T-helper 1 cell (primary cell): ENCODE measurements at places on chromosomes 16 and 17.

- DNase-seq = no peak
Measured at GRCh38 chr16:81210807-81211206, 27.7 kb upstream of the BCO1 start.

DNA sequence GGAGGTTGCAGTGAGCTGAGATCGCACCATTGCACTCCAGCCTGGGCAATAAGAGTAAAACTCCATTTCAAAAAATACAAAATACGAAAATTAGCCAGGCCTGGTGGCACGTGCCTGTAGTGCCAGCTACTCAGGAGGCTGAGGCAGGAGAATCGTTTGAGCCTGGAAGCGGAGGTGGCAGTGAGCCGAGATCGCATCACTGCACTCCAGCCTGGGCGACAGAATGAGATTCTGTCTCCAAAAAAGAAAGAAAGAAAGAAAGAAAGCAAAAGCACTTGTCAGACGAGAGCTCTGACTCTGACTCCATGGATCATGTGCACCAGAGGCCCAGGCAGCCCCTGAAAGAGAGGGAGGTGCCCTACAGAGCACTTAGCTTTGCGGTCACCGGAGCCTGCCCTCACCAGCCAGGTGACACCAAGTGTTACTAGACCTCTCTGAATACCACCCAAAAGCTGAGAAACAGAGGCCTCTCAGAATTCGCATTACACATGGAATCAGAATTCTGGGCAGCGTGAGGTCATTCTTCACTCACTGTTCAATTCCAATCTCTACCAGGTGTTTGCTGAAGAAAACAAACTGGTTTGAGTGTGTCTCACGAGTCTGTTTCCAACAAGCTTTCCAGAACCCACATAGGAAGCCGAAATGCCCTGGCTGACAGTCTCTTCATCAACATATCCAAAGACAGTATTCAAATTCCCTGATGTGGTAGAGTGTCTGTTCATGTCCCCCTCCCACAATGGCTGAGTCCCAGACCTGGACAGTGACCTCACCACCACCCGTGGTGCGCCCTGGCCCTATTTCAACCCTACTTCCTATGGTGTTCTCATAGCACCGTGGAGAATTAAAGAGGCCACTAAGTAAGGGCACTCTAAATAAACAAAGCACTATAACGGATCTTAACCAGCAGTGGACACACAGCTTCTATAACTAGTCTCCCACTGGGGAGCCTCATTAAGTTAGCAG lies 1.5 kb downstream of the FLCN start:
- no peak for DNase-seq

DNA sequence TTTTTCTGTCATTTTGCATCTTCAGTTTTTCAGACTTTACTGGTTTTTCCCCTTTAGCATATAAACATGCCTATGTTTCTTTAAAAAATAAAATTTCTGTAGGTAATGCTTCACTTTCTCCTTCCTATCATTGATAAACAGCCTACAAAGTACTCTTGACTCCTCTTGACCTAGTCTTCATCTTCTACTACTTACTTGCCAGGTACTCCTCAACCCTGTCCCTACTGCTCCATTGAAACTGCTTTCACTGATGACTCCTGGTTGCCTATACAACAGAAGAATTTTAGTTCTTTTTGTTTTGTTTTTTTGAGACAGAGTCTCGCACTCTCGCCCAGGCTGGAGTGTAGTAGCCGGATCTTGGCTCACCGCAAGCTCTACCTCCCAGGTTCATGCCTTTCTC lies 7.0 kb downstream of the DDX42 start:
- DNase-seq = no peak

GRCh38 chr16:2852003-2852730 lies 5.8 kb downstream of the PRSS22 start:
- DNase-seq = no peak

- DNase-seq = no peak
Measured at GRCh38 chr16:77344341-77344740, 90.5 kb downstream of the ADAMTS18 start.

- no peak for DNase-seq
Measured at GRCh38 chr16:2082171-2082982, 34.6 kb downstream of the TSC2 start.

DNA sequence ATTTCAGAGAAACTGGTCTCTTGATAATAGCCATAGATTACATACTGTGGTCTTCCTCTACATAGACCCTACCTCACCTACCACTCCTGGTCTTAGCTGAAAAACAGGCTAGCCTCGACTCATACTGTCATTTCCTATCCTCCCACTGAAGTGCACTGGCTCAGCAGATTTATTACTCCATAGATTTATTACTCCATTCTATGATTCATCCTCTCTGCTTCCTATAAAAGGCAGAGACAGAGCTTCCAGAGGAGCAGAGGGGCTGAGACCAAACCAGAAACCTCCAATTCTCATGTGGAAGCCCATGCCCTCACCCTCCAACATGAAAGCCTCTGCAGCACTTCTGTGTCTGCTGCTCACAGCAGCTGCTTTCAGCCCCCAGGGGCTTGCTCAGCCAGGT lies at the start of gene CCL7:
Gene CCL7, plus strand, starts transcription at position 253 of the 400 bp plus-strand sequence. Its CDS starts 70 bp downstream, at position 323.
- DNase-seq = no peak

DNA sequence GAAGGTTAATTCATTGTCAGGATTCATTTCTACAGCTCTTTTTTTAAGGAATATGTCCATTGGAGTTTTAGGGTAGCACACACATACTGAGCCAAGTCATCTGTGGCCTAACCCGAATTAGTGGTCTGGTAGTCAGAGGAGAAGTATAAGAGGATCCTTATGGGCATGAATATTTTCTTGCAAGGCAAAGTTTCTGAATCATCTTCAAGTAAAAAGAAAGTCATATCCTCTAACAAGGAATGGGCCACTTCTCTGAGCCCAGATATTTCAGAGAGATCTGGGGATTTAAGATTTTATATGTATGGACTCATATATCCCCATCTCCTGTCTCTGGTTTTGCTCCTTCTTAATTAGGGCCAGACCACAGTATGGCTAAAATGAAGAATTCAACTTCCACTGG lies 99.2 kb upstream of the CDH8 start:
- DNase-seq = no peak

DNA sequence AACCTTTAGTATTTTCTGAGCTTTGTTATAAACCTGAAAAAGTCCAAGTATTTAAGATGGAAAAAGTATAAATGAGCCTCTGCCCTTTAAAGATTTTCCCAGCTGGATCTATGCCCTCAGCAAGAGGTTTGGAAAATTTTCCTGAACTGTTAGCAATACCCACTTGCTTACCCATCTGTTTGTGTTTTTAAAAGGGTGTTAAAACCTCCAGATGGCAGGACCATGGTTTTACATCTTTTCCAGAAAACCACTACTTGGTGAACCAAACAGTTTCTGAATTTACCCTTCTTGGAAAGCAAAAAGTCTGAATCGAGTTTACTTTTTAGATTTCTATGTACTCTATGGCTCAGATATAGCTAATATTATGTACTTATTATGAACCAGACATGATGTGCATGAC lies 719 bp downstream of the PMFBP1 start:
- no peak for DNase-seq

DNA sequence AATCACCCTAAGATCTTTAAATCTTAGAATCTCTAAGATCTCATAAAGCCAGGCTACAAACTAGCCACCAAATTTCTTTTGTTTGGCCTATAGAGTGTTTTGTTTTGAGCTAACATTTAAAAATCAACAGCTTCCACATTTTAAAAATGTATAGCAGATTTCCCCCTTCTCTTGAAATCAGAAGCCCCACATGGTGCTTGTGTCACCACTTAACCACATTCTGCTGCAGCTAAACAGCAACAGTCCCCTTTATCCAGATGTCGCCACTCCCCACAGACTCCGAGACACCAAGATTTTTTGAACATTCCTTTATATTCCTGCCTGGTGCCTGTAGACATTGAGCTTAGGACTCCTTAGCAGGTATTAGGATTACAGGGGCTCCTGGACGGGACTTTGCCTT lies 16.0 kb downstream of the GUCY2D start:
- no peak for DNase-seq

- DNase-seq = no peak
Measured at GRCh38 chr17:81143717-81144422, 21.4 kb upstream of the PVALEF start.

DNA sequence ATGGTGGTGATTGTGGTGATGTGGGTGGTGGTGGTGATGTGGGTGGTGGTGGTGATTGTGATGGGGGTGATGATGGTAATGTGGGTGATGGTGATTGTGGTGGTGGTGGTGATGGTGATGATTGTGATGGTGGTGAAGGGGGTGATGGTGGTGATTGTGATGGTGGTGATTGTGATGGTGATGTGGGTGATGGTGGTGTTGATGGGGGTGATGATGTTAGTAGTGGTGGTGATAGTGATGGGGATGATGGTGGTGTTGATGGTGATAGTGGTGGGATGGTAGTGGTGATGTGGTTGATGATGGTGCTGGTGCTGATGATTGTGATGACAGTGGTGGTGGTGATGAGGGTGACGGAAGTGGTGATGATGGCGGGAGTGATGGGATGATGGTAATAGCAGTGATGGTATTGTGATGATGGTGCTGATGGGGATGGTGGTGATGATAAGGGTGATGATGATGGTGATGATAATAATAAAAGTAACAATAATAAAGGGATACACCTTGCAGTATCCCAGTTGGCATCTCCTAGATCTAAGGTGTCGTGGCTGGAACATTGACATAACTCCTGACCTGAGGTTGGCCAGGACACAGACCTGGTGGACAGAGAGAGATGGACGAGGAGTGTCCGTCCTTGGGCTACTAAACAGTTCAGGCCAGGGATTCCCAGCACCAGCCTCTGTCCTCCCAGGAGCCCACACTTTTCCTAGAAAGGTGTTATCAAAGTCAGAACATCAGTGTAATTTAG lies 344.5 kb downstream of the SEC14L1 start:
- DNase-seq = no peak

GRCh38 chr16:22296225-22297113 lies 740 bp upstream of the POLR3E start:
- DNase-seq = no peak

DNA sequence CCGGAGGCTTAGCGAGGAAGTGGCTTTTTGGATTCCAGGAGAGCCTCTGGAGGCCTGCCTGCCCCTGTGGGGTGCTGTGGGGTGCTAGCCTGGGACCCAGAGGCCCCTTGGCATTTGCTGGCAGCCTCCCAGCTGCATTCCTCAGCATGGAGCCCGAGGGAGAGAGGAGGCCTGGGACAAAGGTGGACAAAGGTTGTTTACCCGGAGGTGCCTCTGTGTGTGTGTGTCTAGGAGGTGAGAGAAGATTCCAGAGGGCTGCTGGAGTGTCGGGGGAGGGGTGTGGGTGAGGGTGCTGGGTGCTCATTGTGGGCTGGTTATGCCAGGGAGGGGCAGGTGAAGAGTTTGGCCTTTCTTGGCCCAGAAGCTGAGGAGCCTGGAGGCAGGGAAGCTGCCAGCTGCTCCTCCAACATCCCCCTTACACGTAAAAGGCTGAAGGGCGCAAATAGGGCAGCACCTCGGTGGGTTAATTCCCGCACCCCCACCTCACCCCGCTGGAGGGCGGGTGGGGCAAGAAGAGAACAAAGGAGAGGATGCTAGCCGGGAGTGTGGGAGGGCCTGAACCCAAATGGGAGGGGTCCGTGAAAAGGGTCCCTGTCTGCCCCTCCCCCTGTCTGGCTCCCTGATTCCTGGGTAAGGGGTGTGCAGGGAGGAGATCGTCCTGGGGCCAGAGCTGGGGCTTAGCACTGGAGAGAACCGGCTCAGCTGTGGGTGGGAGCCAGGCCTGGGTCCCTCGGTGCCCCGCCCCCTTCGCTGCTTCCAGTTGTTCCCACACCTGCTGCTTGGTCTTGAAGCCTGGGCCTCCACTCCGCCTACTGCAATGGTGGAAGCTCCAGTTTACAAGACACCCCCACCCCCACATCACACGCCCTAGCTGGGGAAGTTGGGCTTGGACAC lies 9.9 kb downstream of the HEXIM2 start:
- no peak for DNase-seq

- no peak for DNase-seq
Measured at GRCh38 chr16:26155221-26155620, 463.5 kb downstream of the HS3ST4 start.

DNA sequence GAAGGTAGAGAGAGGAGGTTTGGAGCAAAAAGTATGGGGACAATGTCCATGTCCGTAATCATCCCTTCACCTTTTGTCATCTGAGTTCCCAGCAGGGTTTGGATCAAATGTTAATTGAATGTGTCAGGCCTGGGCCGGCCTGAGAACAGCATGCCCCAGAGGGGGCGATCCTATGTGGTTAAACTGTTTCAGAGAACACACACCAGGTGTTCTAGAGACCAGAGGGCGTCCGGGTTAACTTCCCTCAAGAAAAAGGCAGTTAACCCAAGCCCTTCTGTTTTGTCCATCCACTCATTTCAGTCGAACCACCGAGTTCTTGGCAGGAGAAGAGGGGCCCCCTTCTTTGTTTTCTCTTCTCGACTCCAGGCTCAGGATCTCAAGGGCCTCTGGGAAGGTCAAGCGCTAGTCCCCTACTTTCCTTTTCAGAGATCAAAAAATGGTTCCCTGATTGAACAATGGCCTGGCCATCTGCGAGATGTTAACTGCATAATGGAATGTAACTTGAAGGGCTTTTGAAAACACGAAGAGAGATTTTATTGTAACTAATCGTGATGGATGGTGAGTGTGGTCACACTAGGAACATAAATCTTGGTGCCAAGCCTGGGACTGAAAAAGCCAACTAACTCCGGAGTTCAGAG lies 142.5 kb downstream of the IRX3 start:
- no peak for DNase-seq

- DNase-seq = no peak
Measured at GRCh38 chr17:65656390-65657250, 95.2 kb upstream of the AXIN2 start.

GRCh38 chr16:3859889-3860288 lies 20.6 kb downstream of the CREBBP start:
- DNase-seq = no peak

- no peak for DNase-seq
Measured at GRCh38 chr17:20141198-20141972, 132.2 kb downstream of the SPECC1 start.

DNA sequence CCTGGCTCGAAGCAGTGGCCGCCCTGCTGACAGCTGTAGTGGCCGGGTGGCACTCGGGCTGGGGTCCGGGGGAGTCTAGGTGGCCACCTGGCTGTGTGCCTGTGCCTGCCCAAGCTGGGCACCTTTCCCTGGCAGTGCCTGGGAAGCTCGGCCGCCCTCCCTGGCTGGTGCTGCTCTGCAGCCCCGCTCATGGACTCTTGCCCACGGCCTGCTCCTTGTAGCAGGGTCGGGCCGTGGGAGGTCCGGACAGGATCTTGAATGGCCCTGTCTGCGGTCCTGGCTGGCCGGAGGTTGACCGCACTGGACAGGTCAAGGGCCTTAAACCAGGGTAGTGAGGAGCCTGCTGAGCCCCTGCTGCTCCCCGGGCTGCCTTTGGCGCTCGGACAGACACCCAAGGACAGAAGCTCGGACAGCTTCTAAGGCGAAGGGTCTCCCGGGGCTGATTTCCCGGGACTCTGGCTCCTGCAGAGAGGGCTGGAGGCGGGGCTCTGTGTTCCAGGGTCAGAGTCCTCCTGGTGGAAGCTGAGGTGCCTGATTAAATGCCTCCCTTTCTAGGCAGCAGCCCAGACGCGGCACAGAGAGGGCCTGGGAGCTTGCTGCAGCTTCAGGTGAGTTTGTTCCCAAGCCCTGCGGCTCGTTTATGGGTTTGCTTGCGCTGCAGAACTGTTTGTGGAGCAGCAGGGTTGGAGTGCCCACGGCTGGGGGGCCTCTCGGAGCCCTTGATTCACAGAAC lies 6.0 kb downstream of the CAPN15 start:
- DNase-seq = no peak

- DNase-seq = no peak
Measured at GRCh38 chr16:76207270-76207669, 69.9 kb upstream of the CNTNAP4 start.
